ENCODE measurements at places on chromosomes 12 and 14.

DNA sequence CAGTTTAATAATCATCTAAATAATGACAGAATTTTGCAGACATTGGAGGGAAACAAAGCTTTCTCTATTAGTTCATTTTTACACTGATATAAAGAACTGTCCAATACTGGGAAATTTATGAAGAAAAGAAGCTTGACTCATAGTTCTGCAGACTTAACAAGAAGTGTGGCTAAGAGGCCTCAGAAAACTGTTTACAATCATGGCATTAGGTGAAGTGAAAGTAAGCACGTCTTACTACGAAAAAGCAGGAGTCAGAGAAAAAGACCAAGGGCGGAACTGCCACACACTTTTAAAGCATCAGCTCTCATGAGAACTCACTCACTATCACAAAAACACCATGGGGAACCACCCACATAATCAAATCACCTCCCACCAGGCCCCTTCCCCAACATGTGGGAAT is 804.4 kb downstream of the FLRT2 start:
- no peak for DNase-seq

DNA sequence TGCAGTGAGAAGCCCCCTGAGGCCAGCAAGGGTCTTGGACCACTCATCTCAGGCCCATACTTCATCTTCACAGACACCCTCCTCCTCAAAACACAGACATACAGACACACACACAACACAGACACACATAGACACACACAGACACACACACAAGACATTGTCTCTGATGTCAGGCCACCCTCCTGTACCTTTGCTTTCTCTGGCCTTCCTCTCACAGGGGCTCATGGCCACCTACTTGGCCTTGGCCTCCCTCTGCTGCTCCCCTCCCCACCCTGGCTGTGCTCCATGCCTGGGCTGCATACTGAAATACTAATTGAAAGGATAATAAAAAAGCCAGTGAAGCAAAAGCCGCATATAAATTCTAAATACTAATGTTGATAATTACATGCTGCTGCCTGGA is 1.6 kb upstream of the SYNDIG1L start:
- no peak for DNase-seq

DNA sequence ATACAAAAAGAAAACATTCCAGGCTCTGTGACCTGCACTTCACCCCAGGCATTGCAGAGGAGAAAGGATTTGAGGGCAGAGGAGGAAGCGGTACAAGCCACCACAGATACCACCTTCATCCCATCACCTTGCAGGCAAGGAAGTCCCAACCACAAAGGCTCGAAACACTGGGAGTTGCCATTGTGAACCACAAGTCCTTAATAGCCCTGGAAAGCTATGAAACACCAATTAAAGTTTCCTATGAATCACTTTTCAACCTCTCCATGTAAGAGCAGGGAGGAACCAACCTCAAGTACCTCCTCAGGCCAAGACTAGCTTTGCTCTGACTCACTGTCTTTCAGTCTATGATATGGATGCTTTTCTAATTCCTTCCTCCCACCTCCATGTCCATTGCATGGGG is 27.0 kb downstream of the MAP3K9 start:
- no peak for DNase-seq

DNA sequence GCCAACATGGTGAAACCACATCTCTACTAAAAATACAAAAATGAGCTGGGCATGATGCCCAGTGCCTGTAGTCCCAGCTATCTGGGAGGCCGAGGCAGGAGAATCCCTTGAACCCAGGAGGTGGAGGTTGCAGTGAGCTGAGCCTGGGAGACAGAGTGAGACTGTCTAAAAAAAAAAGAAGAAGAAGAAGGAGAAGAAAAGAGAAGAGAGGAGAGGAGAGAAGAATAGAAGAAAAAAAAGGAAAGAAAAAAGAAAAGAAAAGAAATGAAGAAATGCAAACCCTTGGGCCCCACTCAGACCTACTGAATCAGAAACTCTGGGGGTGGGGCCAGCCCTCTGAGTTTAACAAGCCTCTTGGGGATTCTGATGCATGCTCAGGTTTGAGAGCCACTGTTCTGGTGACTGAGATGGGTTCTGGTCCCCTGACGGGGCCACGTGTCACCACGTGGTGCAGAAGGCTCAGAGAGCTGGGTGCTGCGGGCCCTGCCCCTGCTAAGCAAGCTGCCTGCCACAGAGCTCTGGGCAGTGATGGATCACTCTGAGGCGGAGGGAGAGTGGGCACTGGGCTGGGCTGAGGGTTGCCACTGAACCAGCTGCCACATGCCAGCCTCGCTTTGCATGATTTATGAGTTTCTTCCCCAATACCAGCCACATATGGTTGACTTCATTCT is 37.5 kb downstream of the ERH start:
- DNase-seq: no peak

- no peak for DNase-seq
Observed at GRCh38 chr14:73833530-73834260, 17.9 kb upstream of the PTGR2 start.

DNA sequence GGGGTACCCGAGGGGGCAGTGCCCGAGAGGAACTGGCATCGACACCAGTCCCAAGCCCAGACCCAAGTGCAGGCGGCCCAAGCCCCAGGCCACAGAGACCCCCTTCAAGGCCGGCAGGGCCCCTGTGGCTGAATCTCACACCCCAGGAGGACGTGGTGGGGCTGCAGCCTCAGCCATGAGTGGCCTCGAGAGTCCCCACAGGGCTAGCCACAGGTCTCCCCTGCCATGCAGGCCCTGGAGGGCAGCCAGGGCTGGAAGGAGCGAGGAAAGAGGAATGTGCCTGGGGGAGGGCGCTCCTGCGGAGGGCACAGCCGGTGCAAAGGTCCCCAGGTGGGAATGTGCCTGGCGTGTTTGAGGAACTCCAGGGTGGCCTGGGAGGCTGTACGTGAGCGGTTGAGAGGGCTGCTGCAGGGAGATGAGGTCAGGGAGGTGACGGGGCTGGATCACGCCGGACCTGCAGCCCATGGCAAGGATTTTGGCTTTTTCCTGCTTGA is 86.1 kb downstream of the NCOR2 start:
- DNase-seq: no peak

- DNase-seq: no peak
Observed at GRCh38 chr12:60752589-60752988, 1156.8 kb downstream of the SLC16A7 start.

Data from activated CD8-positive, alpha-beta memory T cell treated with anti-CD3 and anti-CD28 coated beads for 1 hour (primary cell).